ENCODE measurements at places on chromosomes 11 and 22.

DNA sequence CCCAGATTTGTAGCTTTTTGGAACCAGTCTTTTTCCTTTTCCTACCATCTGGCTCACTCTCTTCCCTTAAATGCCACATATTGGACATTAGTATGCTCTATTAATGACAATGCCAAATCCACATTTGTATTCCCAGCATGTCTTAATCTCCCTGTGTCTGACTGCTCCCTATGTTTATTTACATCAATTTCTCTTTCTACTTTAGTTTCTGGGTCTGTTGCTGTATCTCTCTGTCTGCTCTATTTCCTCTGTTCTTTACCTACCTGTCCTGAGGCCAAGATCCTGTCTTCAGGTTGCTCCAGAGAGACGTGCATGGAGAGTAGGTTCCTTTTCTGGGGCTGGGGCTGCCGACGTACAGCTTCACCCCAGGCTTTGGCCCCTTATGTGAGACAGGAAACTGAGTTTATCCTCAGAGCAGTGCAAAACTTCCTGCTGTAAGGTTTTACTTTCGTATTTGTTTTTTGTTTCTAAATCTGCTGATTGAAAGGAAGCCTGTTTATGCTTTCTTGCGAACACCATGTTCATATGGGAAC, 25.6 kb downstream of the OR2AG2 start:
- no peak for DNase-seq

- no peak for DNase-seq
These were observed 76.7 kb downstream of the FAR1 start for GRCh38 chr11:13745165-13745564.

DNA sequence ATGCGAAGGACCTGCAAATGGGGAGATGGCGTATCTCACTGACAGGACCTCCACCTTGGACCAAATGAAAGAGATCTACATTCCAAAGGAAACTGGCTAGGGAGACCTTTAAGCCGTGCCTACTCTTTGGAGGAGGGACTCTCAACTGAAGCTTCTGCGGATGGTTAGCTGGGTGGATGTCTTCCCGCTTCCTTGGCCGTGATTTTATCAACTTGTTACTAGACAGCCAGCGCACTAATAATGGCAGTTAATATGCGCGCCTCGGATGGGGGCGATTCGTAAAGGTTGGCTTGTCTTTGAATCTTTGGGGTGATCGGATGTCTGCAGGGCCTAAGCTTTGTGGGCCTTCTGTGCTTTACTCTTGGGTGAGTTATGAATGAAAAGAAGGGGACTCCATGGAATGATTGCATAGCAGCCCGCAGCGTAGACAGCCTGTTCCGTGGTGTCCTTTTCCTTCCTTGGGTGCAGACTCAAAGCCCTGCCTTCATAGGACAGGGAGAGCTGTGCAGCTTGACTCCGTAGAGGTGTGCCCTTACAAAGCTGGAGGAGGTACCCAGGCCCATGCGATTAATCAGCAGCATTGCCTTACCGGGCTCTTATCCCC, 1.5 kb downstream of the ZNRF3 start:
- no peak for DNase-seq

DNA sequence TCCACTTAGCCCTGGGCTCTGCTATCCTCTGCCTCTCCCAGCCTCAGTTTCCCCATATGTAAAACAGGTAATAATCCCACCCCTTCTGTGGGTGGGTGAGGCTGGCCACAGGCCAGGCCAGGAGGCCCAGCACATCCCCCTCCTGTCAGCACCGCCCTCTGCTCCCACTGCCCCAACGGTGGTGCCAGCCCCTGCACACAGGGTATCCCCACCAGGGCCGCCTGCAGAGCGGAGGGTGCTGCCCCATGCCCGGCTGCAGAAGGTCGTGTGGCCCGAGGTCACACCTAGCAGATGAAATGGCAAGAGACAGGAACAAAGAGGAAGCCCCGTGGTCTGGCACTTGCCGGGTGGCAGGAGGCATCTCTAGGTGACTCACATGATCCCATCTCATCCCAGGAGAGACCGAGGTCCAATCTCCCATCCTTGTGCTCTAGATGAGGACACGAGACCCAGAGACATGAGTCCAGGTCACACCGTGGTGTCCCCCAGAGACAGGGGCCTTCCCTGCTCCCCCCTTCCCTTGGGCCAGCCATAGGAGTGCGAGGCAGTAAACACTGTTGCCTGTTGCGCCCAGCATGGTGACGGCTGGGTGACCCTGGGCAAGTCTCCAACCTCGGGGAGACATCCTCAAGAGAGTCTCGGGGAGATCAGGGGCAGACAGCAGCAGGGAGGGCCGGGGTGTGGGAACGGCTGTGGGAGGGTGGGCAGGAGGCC, 27.2 kb upstream of the PPARA start:
- DNase-seq, result no peak

- no peak for DNase-seq
These were observed 9.4 kb downstream of the OR5B21 start for GRCh38 chr11:58498464-58498863.

- DNase-seq, result no peak
These were observed 2.5 kb downstream of the FGF3 start for GRCh38 chr11:69816671-69817070.
